Stimulated activated CD4-positive, alpha-beta T cell treated with anti-CD3 and anti-CD28 coated beads, Interleukin-12 subunit alpha, Interleukin-12 subunit beta, amount 100 ng/mL, for 4 hours (primary cell): ENCODE measurements at places on chromosomes 5 and 9.

DNA sequence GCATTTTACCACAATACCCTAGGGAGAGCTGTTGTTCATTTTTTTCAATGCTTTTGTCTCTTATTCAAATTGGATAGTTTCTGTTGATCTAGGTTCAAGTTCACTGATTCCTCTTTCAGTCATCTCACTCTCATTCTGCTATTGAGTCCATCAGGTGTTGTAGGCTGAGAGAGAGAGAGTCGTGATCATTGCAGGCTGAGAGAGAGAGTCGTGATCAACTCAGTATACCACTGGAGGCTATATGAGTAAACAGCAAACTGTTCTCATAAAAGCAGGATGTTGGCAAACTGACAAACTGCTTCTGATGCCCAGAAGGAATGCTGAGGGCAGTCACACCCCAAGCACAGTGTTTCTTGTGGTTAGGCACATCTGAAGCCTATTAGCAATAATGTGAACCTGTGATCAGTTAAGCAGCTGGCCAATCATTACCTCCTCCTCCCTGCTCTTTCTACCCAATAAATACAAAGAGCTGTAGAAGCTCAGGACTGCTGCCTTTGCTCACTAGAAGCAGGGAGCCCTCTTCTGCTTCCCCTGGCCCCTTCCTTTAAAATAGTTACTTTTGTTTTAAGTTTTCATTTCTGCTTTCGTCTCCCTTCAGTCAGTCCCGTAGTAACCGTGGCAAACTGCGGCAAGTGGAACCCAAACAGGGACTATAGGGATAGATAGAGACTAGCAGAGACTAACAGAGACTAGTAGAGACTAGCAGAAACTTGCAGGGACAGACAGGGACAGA is 476.1 kb upstream of the ACO1 start:
- no peak for DNase-seq

DNA sequence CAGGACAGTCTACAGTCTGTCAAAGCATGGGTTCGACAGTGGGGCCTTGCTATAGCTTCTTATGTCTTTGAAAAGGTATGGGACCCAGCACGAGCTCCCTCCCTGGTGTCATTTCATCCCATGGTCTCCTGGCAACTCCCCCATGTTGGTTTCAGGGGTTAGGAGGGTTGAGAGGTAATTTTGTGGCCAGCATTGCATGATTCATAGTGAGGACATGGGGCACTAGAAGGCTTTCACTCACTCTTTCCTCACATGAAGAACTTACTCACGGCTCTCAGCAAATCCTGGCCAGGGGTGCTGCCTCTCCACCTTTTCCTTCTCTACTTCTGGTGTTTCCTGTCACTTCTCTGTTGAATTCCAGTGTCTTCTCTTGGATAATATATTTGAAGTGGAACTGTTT is 134.7 kb upstream of the TNPO1 start:
- no peak for DNase-seq

DNA sequence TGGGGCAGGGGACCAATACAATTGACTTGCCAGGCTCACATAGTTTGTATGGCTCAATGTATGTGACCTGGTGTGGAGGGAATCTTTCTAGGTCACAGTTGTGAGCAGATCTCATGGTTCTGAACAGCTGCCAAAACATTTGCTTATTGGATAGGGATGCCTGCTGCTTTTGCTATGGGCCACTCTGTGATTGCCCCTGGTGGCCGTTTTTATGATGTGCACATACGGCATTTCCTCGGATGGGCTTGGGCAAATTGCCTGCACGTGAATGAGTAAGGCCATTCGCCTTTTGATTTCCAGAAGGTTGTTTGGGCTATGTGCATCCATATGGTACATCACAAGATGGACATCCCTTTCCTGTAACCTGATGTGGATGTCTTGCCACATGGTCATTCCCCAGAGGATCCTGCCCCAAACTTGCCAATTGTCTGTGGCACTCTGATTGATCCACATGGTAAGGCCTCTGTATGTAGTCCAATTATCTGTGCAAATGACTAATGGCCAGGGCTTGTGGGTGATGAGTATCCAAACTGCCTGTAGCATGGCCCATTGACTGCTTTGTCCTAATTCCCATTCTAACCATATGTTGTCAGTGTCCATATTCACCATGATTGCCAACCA is 10.7 kb upstream of the SLC22A4 start:
- DNase-seq, result no peak

GRCh38 chr5:180825768-180826525 is 23.3 kb upstream of the MGAT1 start:
- DNase-seq, result no peak

DNA sequence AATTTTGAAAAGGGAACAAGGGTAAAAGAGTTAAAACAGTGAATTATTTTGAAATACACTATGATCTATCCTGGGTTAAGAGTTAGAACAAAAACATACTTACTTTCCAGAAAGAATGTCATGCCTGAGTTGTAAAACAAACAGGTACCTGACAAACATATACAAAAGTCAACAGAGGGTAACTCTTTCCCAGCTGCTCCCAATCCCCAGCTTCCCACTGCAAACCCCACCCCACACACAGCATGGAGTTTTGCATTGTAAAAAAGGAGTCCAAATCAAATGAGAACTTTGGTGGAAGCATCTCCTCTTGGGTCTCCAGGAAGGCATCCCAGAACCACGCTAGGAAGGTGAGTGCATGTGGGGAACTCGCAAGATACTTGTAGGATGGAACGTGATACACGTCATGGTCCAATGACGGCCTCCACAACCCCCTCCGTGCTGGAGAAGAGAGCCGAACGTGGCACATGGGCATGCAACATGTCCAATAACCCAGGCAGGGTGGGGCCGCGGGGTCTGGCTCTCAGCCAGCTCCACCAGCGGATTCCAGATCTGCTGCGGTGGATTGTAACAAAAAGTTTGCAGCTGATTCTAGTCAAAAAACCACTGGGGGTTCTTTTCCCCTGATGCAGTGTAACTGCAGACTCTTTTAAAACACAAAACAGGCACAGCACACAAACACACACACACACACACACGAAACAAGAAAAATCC is 55.8 kb downstream of the EPB41L4B start:
- DNase-seq, result no peak

GRCh38 chr5:166726406-166726805 is 1565.0 kb upstream of the WWC1 start:
- no peak for DNase-seq

- no peak for DNase-seq
Measured at GRCh38 chr5:66246608-66247007, 102.5 kb downstream of the SREK1 start.

GRCh38 chr5:149938279-149938678 is 6.3 kb downstream of the PDE6A start:
- no peak for DNase-seq

- DNase-seq, result no peak
Measured at GRCh38 chr9:89759572-89759971, 154.8 kb downstream of the GADD45G start.

DNA sequence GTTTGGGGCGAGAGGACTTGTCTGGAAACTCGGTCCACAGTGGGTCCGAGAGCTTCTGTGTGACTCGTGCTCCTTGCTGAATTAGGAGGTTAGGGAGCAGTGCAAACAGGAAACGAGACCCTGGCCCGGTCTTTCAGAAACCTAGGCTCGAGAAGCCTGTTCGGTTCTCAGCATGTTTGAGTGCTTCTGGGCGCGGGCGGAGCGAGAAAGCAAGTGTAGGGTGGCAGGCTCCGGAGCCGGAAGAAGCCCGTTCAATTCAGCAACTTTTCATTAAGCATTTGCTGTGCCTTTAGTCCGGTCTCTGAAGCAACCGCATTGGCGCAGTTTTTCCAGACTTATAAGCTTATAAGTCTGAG is 547 bp downstream of the CLTA start:
- DNase-seq, result peak; percentile 35

- DNase-seq, result no peak
Measured at GRCh38 chr9:131585375-131585774, 40.1 kb downstream of the PRRT1B start.

- DNase-seq, result no peak
Measured at GRCh38 chr5:122585371-122585770, 189.5 kb upstream of the SNX2 start.

GRCh38 chr5:110865400-110866094 is 126.7 kb downstream of the SLC25A46 start:
- DNase-seq, result no peak

GRCh38 chr5:168159425-168159824 is 132.0 kb upstream of the WWC1 start:
- no peak for DNase-seq

- DNase-seq, result no peak
Measured at GRCh38 chr5:71860048-71860447, 141.0 kb downstream of the CARTPT start.

GRCh38 chr5:74648835-74649293 is 8.3 kb upstream of the ENC1 start:
- no peak for DNase-seq

GRCh38 chr9:68978066-68978465 is 35.8 kb downstream of the PRKACG start:
- no peak for DNase-seq

DNA sequence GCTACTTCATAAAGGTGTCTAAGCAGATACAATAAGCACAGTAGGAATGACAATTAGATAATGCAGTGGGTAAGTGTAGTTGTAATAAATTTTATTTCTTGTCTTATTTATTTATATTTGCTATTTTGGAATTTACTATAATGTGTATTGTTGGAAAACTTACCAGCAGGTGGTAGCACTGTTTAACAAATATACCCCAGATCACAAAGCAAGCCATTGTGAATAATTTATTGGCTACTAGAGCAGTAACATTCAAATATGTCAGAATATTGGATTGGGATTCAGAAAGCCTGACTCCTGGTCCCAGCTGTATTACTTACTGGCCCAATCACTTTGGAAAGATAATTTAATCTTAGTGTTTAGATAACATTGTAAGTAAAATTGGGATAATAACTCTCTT is 78.0 kb downstream of the ISOC1 start:
- no peak for DNase-seq

DNA sequence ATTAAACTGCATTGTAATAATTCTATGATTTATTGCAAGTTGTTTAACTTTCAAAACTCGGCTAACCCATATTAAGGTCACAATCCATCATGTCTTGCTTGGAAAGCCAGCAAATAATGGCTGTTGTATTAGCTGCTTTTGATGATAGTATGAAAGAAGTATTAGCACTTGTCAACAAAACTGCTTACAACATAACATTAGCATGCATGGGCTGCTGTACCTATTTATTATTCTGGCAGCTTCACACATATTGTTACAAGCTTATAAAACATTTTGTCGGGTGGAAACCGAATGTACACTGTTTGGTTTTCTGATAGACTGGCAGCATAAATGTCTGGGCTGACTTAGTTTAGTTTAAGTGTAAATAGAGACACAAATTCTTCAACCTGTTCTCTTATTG is 378.3 kb downstream of the KIAA0825 start:
- no peak for DNase-seq
